Activated CD4-positive, CD25-positive, alpha-beta regulatory T cell (primary cell): ENCODE measurements at places on chromosomes 6 and 20.

- no peak for DNase-seq
Measured at GRCh38 chr6:52381249-52381648, 19.3 kb downstream of the PAQR8 start.

DNA sequence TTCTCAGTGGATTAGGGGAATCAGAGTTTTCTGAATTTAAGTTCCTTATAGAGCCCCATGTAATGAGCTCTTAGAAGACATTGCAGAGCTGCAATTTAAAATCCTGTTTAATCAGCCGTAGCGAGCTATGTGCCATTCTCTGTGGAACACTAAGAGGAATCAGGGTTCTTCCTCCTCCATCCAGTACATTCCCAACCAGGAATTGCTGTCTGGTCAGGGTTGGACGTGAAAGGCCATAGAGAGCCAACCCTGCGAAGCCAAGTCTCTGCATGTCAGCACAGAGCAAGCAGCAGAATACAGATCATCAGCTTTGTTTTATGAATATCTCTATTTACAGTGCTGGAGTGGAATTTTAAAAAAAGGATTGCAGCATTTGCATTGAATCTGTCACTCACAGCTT lies 366.0 kb downstream of the LAMA2 start:
- DNase-seq: no peak

DNA sequence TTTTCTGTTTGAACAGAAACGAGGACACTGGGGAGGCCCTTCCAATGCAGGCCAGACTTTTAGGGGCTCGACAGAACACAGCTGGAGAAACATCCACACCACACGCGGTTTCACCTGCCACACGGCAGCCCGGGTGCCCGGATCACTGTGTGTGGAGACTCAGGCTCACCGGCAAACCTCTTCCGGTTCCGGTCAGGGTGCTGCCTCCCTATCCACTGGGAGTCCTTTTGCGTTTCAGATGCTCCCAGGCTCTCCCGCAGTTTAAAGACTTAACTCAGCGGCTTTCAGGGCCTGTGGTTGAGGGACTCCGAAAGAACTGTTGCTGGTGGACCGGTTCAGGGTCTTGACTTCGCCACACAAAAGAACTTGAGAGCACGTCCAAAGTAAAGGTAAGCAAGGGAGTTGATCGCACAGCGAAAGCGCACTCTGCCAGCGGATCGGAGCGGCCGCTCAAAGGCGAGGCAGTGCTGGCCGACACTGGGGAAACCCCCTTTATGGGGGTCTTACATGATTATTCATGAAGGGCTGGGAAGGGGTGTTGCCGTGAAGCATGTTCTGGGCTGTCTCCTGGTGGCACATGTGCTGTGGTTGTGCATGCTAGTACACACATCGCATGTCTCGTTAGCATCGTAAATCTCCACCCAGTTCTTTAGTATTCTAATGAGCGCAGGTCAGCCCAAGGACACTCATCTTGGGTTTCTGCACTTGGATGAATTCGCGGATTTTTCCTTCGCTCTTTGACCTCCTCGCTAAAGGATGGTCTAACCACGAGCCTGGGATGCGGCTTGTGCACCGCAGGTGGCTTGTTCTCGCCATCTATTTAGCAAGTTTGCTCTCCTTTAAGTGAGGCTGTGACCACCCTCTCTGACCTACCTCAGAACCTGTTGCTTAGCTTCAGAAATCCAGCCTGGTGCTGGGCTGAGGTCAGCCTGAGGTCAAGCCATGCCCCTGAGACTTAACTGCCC lies 180.3 kb downstream of the CDH26 start:
- no peak for DNase-seq

GRCh38 chr20:8368670-8369069 lies 236.6 kb downstream of the PLCB1 start:
- DNase-seq: no peak

- DNase-seq: no peak
Measured at GRCh38 chr20:20953738-20954618, 152.2 kb downstream of the LINC00237 start.

- DNase-seq: no peak
Measured at GRCh38 chr20:19074828-19075516, 137.5 kb upstream of the SLC24A3 start.

DNA sequence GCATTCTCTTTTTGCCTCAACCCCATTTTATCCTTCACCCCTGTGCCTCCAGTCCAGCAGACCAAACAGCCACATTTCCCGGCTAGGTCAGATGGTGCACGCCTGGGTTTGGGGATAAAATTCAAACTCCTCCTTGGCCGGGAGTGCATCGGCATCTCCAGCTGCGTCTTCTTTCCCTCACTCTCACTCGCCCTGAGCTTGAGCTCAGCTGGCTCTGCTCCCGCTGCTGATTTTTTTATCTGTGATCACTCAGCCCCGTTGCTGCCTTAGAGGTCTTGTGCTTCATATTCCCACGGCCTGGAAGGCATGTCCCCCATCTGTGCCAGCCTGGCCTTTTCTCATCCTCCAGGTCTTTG lies 6.8 kb upstream of the EZR start:
- DNase-seq: no peak

DNA sequence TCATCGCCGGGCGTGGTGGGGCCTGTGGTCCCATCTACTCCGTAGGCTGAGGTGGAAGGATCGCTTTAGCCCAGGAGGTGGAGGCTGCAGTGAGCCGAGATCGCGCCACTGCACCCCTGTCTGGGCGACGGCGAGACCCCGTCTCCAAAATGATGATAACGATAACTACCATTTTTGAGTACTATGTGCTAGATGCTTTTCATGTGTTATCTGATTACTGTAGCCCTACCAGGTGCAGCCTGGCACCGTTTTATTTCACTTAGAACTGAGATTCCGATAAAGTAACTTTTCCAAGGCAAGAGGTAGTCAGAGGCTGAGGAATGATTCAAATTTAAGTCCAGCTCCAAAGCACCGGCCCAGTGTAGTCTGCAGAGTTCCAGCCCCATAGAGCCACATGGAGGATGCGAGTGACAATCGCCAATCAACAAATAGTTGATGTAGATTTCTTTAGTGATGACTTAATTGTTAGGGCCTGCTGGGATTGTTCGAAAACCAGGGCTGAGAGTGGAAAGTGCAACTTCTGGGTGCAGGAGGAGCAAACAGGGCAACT lies 727 bp downstream of the ERMARD start:
- DNase-seq: no peak

GRCh38 chr6:139308936-139309603 lies 17.3 kb upstream of the TXLNB start:
- no peak for DNase-seq

DNA sequence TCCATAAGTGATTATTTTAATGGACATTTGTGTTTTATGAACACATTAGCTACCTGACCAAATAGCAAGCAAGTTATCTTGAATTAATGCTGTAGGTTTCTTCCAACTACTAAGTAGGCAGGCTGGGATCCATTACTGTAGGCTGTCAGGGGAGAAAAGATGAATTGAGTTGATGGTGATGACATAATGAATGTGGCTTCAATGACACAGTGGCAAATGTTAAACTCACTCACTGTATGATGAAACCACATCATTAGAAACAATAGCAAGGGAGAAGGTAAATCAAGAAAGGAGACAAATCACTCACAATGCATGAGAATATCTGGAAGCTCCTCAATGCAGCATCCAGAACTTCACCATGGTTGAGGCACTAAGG lies 529.7 kb upstream of the CITED2 start:
- no peak for DNase-seq

GRCh38 chr20:18839507-18840247 lies 26.1 kb downstream of the SCP2D1 start:
- DNase-seq: no peak

DNA sequence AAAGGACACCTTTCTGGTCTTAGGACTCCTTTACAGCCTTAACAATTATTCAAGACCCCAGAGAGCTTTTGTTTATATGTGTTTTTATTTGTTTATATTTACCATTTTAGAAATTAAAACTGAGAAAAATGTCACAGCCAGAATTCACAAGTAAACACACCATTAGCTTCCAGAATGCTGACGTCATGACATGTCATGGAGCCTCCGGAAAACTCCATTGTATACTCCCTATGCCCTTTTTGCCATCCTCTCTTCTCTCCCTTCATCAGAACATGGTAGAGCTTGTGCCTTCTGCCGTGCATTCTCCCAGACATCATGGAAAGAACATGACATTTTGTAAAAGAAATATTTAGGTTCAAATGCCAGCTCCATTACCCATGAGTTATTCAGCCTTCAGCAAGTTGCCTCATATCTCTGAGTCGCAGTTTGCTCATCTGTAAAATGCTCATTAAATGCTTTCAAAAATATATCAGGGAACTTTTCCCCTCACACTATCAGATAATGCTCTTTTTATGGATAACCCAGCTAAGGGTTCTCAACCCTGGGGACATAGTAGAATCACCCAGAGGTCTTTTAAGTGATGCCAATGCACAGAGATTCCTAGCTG lies 27.8 kb downstream of the TNFAIP3 start:
- DNase-seq: no peak

DNA sequence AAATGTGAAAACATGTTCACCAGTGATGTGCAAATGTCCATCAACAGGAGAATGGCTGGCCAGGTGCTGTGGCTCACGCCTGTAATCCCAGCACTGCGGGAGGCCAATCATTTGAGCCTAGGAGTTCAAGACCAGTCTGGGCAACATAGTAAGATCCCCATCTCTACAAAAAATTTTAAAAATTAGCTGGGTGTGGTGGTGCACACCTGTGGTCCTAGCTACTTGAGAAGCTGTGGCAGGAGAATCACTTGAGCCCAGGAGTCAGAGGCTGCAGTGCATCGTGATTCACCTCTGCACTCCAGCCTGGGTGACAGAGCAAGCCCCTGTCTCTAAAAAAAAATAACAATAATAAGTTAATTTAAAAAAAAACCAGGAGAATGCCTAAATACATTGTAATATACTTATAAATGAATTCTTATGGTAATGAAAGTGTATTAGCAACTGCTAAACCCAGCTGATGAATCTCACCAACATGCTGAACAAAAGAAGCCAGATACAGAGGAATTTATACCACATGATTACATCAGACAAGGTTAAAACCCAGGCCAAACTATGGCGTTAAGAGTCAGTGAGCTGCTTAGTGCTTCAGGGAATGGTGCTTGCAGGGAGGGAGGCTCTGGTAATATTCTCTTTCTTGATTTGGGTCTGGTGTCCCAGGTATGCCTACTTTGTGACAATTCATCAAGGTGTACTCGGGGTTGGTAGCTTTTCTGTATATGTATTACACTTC lies 36.4 kb downstream of the RPP40 start:
- DNase-seq: no peak

- no peak for DNase-seq
Measured at GRCh38 chr20:61662226-61662967, 403.3 kb downstream of the TAF4 start.

- DNase-seq: no peak
Measured at GRCh38 chr6:107646176-107646575, 156.3 kb downstream of the SOBP start.

GRCh38 chr6:106963544-106963943 lies 11.0 kb downstream of the CD24 start:
- no peak for DNase-seq

- DNase-seq: no peak
Measured at GRCh38 chr20:325889-326644, 715 bp downstream of the SOX12 start.

DNA sequence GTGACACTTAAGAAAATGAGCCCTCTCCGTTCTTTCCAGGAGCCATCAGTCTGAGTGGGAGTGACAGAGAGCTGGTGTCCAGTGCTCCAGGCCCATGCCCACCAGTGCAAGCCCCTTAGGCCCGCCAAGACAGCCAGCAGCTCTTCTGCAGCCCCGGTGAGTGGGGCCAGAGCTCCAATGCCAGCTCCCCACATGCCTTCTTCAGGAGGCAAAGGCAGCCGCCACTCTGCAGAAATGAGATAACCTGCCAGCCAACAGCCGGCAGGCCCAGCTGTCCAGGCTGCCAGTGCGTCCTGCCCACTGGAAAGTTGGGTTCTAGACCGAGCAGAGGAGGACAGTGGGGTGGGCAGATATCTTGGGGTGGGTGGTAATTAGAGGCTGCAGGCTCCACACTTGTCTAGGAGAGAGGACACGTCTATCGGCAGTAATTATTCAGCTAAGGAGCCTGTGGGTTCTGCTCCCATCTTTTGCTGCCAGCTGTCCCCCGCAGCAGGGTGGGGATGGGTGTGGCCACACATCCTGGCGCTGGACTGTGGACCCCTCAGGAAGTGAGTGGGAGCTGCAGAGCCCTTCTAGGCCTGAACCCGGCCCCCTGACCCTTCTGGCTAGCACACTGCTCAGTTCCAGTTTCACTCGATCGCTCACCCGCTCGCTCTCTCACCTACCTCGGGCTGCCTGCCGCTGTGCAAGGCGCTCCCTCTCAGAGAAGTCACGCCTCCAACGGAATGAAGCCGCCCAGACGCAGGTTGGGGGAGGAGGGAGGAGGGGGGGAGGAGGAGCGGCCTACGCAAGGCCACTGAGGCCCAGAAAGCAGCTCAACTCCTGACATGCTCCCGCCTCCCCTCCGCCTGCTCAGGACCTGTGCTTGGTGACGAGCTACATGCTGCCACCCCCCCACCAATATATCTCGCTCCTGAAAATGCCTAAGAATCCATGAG lies 3.6 kb downstream of the GRM4 start:
- DNase-seq: no peak

GRCh38 chr6:37019065-37019450 lies 13.6 kb downstream of the FGD2 start:
- no peak for DNase-seq

GRCh38 chr20:22569353-22569752 lies 15.0 kb downstream of the FOXA2 start:
- no peak for DNase-seq

GRCh38 chr20:62413896-62414481 lies 6.9 kb upstream of the CABLES2 start:
- no peak for DNase-seq

GRCh38 chr6:156686301-156686994 lies 90.7 kb upstream of the ARID1B start:
- peak; percentile 3 for DNase-seq

GRCh38 chr20:11452326-11452725 lies 465.4 kb upstream of the BTBD3 start:
- DNase-seq: no peak

DNA sequence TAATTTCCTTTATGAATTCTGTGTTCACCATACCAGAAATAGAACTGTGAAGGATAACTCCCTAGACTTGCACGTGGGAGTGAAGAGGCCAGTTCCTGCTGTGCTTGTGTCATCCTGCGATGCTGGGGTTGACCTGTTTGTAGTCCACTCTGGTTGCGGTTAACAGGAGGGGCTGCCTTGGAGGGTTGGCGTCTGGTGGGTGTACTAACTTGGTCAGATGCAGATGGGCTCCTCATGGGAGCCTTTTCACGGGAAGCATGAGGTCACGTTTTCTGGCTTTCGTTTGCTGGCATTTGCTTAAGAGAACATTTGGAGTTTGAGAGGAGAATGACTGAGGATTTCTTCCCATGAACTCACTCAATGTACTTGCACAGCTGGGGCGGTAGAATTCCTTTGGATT lies 41.2 kb downstream of the IGF2R start:
- no peak for DNase-seq

DNA sequence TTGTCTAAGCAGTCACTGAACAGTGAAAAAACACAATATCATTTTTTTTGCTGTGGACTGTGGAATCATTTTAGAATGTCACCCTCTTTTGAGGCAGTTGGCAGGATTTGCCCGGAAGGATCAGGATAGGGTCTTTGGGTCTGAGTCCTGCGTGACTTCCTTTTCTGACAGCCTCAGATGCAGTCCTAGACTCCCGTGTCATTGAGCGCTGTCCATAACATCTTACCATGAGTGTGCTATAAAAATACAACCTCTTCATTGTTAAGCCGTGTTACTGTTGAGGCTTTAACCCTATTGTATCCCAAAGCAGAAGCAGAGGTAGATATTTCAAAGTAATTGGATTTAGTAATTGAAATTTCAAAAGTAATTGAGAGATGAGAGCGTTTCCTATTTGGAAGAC lies 30.6 kb downstream of the ARID1B start:
- DNase-seq: no peak

GRCh38 chr6:154515826-154516225 lies 5.3 kb upstream of the CNKSR3 start:
- DNase-seq: no peak
